Left colon (tissue), 2 donors: ENCODE measurements at places on chromosomes 16 and 17.

DNA sequence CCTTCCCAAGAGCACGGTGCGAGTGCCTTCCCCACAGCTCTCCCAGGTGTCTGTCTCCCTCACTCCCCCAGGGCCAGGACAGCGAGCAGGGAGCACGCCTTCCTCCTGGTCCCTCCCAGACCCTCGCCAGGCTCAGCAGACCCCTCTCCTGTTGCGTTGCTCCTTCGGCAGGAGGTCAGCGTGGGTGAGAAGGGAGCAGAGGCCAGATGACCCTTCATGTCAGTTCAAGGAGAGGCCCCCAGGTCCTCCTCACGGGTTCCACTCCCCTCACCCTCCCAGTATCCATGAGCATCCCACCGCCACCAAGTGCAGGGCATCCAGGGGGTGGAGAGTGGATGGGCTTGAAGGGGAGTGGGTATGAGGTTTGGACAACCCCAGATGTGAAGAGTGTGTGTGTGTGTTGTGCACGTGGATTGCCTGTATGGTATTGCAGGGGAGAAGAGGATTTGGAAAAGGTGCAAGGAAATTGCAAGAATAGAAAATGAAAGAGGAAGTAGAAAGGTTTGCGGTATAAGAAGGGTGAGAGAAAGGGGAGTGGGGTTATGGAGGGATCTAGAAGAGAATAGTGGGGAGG lies 17.7 kb downstream of the SGCA start:
- DNase-seq: no peak

DNA sequence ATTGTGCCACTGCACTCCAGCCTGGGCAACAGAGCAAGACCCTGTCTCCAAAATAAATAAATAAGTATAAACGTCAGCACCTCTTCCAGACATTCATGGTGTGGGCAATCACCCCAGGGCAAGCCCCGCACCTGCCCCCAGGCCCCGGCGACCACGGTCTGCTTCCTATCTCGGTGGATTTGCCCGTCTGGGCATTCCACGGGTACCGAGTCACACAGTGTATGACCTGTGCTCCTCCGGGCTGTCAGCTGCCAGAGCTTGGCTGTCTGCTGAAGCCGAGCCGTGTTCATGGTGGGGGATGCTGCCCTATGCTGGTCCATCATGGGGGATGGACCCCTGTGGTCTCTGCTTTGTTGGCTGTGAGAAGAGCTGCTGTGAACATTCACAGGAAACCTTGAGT lies 15.4 kb downstream of the CYBC1 start:
- DNase-seq: no peak

GRCh38 chr16:3986235-3986544 lies 105.7 kb upstream of the CREBBP start:
- DNase-seq: no peak

GRCh38 chr17:77585142-77585860 lies 373.2 kb upstream of the TNRC6C start:
- DNase-seq: no peak

GRCh38 chr16:28964072-28964471 lies 10.5 kb upstream of the SPNS1 start:
- DNase-seq: no peak

DNA sequence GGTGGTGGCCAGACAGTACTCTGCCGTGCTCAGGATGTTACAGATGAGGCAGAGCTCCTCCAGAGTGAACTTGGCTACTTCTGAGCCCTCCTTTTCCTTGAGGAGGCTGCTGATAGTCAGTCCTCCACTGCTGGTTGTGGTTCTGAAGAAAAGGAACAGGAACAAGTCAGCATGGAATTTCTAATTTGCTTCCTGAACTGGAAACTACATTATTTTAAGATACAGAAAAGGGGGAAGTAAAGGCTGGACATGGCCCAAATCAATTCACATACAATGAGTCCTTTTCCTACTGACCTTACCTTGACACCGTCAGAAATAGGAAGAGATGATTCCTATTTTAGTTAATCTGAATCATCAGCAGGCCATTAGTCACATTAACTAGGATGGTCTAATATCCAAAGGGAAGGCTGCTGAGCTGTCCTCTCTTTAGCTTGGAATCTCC lies 154.2 kb downstream of the VPS53 start:
- no peak for DNase-seq

- peak; percentile 55 for DNase-seq
Measured at GRCh38 chr16:67542464-67542863, 13.8 kb downstream of the RIPOR1 start.

- no peak for DNase-seq
Measured at GRCh38 chr17:4501295-4501949, 2.7 kb downstream of the SPNS2 start.

DNA sequence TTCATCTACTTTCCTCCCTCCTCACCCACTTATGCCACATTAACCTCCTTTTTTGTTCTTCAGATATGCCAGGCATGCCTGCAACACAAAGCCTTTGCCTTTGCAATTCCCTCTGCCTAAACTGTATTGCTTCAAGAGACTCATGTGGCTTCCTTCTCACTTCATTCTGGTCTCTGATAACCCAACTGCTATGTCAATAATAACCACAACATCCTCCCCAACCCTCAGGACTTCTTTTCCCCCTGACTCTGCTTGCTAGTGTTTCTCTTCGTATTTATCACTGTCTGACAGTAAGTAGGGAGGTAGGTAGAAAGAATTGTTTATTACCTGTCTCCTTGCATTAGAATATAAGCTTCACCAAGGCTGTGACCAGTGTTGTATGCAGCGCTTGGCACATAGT lies 22.4 kb downstream of the RBL2 start:
- DNase-seq: no peak

DNA sequence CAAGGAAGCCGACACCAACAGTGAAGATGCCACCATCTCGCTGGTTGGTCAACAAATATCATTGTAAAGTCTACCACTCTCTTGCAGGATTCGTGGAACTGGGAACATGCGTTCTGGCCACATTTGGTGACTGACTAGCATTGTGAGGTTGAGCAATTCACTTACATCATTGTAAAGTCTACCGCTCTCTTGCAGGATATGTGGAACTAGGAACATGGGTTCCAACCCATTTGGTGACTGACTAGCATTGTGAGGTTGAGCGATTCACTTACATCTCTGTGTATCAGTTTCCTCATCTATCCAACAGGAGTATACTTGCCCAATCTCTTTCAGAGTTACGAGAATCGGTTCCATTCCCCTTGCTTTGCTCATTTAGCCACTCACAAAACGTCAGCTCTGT lies 42.6 kb upstream of the RPH3AL start:
- DNase-seq: no peak

GRCh38 chr17:46756081-46756735 lies 62.3 kb downstream of the WNT3 start:
- no peak for DNase-seq
